ENCODE measurements at places on chromosomes 13 and 19. TPM values are rescaled to one million over a fixed set of nuclear protein-coding genes. Genes with fewer than 3 reads are reported as not detected.

PRTN3 gene
- total RNA-seq = not detected

ELANE gene
- 2.3 TPM for total RNA-seq

MAG gene
- total RNA-seq = 0.40 TPM

YJEFN3 gene
- total RNA-seq = 0.45 TPM

CLEC4G gene
- total RNA-seq = 1.1 TPM

RTBDN gene
- not detected for total RNA-seq

CCNA1 gene
- not detected for total RNA-seq

CYP4F11 gene
- 2.3 TPM for total RNA-seq

FCER2 gene
- not detected for total RNA-seq

ZNF223 gene
- total RNA-seq = 3.2 TPM

KCTD15 gene
- 86.7 TPM for total RNA-seq

CD70 gene
- not detected for total RNA-seq

LRRC8E gene
- total RNA-seq = 0.13 TPM

ZNF878 gene
- total RNA-seq = not detected

SIGLEC8 gene
- total RNA-seq = not detected

Measured in gastroesophageal sphincter (tissue), 4 donors.